Mucosa of descending colon (tissue), 3 donors: ENCODE measurements at places on chromosomes 6 and 20. TPM values are rescaled to one million over a fixed set of nuclear protein-coding genes. Genes with fewer than 3 reads are reported as not detected.
A peak's percentile ranks its signal among the peaks of the same experiment; 100 is the strongest.

NRSN1 gene
- 2.4 TPM for total RNA-seq

SYCP2 gene
- 1.3 TPM for total RNA-seq

PGBD1 gene
- 1.9 TPM for total RNA-seq

NOTCH4 gene
- 10.5 TPM for total RNA-seq

GJA1 gene
- 5.1 TPM for total RNA-seq

HLA-DRB5 gene
- 28.8 TPM for total RNA-seq

- peak; percentile 73 for DNase-seq
Measured at GRCh38 chr6:108798670-108799353, 49.4 kb upstream of the ARMC2 start.

- no peak for DNase-seq
Measured at GRCh38 chr6:54718541-54719023, 128.0 kb upstream of the FAM83B start.

- no peak for DNase-seq
Measured at GRCh38 chr6:34689742-34690141, 6.8 kb downstream of the ILRUN start.

GRCh38 chr6:42482174-42482573 lies 30.4 kb upstream of the TRERF1 start:
- no peak for DNase-seq

DNA sequence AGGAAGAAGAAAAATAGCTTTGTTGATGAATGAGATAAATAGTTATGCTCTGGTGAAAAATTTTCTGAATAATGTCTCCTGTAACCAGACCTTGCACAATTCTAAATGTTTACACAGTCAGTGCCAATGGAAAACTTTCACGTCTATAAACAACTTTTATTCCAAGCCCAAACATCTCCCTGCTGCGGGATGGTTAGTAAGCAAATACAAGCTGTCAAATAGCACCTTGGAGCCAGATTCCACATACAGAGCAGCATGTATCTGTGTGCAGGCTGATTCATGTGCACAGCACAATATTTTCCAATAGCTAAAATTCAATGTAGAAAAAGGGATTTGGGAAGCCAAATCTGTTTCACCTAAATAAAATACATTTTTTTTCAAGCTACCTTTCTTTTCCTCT lies 813.3 kb downstream of the HACE1 start:
- DNase-seq: no peak

- DNase-seq: no peak
Measured at GRCh38 chr6:56850626-56851025, 104.3 kb upstream of the BEND6 start.

DNA sequence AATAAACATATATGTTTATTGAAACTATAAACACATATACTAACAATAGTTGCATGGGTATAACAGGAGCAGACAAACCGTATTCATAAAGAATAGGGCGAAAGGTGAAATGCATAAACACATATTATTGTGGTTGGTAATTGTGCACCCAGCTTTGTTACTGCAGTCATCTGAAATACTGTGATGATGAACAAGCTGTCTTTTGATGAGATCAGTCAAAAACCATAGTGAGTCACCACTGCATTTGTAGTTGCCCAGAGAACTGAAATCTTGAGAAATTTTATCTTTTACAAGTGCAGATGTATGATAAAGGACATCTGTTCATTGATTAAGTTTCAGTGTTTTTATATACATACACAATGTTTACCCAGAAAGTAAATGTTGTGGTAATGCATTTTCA lies 133.7 kb downstream of the MYO6 start:
- no peak for DNase-seq

- DNase-seq: no peak
Measured at GRCh38 chr6:2745246-2745645, 5.5 kb downstream of the MYLK4 start.

GRCh38 chr6:7787137-7787608 lies 61.3 kb downstream of the BMP6 start:
- DNase-seq: no peak

GRCh38 chr6:1313767-1314503 lies 2.0 kb downstream of the FOXQ1 start:
- DNase-seq: no peak

DNA sequence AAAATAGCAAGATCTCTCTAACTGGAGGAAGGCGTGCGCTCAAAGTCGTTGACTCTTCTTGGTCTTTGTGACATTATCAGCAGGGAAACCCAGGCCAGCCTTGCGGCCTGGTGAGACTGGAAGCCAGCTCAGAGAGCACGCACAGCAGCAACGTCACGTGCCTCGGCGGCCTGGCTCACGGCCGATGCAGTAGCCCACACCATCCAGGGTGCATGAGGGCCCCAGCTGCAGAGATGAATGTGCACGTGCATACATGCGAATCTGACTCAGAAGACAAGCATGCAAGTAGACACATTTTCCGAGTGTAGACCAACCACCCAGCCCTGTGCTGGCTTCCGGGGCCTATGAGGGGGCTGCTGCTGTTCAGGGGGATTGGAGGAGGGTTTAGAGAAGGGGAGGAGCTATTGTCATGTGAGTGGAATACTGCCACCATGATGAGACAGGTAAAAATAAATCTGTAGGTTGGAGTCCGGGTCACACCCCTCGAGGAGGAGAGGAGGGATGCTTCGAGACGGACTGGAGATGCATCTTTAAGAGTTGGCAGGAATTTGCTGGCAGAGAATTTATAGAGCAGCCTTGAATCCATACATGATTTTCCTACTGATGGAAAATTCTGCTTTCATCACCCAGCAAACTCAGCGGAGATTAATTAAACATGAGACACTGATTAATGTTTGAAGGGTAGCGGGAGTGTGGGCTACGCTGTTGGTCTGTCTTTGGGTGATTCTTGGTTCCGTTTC lies 388.2 kb downstream of the CDH4 start:
- no peak for DNase-seq

DNA sequence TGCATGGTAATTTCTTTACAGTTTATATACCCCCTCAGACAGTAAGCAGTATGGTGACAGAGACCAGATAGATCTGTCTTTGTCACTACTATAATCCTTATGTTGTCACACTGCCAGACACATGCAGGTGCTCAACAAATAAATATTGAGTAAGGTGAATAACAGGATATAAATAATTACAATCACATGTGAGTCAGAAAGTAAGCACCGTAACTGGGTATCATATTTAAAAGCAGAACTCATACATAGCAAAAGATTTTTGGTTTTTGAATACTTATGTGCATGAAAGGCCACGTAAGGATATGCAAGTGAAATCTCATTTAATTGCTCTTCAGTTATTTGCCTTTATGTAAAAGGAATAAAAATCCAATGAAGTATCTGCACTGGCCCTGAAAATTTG lies 17.4 kb downstream of the CNBD2 start:
- DNase-seq: no peak
